ENCODE measurements at places on chromosomes 6 and 20. TPM values are rescaled to one million over a fixed set of nuclear protein-coding genes. Genes with fewer than 3 reads are reported as not detected.

Gene TRDN
- 263 TPM for polyA plus RNA-seq

- DNase-seq = no peak
Measured at GRCh38 chr20:18729231-18729825, 84.3 kb upstream of the SCP2D1 start.

DNA sequence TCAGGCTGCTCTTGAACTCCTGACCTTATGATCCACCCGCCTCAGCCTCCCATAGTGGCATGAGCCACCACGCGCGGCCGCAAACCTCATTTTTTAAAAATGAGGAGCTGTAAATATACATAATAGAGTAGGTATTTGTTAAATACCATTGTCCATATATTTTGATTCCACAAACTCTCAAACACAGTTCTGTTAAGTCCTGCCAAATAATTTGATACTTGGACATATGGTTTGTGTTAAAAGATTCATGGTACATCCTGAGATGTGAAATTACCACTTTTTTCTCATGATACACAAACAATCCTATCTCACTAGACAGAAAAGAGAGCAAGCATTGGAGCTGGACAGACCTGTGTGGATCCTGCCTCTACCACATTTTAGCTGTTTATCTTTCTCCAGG, 334.1 kb upstream of the KCNQ5 start:
- no peak for DNase-seq

- DNase-seq = no peak
Measured at GRCh38 chr6:107105511-107106116, 9.7 kb downstream of the BEND3 start.

- DNase-seq = no peak
Measured at GRCh38 chr6:112036088-112036637, 17.7 kb upstream of the CCN6 start.

DNA sequence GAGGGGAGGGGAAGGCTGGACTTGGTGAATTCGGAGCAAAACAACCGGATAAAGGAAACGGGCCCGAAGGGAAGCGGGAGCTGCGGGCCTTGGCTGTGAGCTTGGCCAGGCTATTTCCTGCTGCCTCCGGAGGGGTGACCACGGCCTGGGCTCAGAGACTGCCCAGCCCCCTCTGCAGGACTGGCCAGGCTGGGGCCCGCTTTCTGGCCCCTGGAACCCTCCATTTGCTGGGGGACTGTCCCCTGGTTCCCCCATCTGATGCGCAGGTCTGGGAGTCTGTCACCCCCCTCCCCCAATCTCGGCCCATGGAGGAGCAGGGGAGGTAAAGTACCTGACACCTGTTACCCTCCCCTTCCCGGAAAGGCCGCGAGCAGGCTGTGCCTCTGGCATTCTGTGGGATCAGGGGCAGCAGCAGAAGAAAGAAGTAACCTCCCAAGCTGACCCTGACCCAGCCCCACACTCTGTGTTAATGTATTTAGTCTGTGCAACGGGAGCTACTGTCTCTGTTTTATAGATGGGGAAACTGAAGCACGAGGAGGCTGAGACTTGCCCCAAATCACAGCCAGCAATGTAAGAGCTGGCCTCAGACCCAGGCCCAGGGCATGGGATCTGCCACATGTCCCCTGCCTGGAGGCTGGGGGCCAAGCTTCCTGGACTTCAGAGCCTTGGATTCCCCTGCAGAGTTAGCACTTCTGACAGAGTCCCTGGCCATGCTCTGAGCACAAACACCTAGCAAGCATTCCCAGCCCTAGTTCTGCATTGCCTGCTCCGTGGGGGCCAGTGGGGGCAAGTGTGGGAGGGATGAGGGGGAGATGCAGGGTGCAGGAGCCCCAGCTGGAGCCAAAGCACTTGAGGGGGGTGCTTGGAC, 3.5 kb downstream of the C20orf204 start:
- DNase-seq = no peak

DNA sequence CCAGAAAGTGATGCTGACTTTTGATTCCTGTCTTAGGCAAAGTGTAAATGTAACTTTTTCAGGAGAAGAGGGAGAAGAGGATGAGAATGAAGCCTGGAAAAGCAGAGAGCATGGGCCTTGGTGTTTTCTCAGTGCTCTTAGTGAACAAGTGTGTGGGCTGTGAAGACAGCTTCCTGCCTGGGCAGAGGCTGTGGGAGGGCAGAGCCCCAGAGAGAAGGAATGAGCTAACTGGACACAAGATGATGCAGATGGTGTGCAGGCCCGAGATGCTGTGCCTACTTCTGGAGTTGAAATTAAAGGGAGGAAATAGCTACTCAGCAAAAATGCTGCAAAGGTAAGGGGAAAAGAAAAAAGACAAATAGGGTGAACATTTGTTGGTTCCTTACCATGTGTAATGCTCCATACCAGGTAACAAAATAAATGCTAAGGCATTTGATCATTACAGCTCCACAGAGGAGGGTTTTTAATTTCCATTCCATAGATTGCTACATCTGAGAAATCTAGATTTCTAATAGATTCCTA, 87.0 kb upstream of the CEP162 start:
- no peak for DNase-seq

DNA sequence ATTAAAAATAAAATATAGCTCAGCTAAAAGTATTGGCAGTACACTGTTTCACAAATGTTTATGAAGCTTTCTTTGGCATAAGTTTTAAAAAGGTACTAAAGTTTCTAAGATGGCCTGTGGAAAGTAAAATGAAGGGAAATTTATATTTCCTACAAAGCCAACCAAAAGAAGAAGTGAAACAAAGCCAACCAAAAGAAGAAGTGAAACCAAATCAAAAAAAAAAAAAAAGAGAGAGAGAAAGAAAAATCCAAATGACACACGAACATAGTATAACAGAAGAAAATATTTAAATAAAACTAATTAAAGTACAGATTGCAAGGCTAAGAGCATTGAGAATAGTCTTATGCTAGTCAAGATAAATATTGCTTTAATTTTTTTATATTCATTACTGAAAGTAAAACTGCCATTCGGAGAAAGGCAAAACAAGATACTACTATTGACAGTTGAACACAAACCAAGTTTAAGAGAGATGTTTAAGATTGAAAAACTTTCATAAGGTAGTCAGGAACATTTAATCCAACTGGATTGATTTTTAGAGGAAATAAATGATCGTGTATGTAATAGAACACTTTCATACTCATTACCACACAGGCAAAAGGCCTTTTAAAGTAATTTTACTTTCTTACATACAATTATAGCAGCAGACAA, 12.8 kb upstream of the KHDRBS2 start:
- DNase-seq = no peak

- DNase-seq = no peak
Measured at GRCh38 chr6:130882370-130882769, 55.2 kb downstream of the SMLR1 start.

DNA sequence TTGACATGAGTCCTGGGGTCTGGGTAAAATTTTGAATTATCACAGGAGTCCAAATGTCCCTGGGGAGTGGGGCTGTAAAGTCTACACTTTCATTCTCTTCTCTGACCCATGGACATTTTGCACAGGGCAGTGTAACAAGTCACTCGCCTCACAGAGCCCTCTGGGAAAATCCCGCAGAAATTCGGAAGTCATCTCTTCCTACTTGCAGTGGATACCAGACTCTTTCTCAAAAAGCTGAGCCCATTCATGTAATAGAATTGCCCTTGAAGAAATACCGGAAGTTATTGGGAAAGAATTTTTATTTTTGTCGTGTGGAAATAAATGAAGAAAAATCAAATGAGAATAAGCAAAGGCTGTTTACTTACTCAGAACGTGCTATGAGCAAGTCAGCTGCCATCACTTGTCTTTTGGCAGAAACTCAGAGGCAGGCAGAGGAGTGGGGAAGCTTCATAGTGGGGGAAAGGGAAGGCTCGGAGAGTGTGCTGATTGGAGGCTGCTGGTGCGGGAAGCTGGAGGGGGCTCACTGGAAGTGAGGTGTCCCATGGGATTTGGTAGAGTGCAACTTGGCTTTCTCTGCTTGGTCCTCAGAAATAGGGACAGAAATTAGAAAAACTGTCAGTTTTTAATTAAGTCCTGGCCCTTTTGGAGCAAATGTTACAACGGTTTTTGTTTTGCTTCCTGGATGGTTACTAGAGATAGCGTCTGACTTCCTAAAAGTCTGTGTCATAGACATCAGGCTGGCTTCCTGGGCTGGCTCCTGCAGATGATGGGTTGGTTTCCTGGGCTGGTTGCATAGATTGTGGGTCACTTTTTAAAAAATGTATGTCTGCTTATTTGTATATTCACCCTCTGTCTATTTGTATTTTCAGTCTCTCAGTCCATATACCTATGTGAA, 79.8 kb upstream of the EEF1E1 start:
- no peak for DNase-seq
